ENCODE measurements at places on chromosomes 1 and 21. TPM values are rescaled to one million over a fixed set of nuclear protein-coding genes. Genes with fewer than 3 reads are reported as not detected.

DNA sequence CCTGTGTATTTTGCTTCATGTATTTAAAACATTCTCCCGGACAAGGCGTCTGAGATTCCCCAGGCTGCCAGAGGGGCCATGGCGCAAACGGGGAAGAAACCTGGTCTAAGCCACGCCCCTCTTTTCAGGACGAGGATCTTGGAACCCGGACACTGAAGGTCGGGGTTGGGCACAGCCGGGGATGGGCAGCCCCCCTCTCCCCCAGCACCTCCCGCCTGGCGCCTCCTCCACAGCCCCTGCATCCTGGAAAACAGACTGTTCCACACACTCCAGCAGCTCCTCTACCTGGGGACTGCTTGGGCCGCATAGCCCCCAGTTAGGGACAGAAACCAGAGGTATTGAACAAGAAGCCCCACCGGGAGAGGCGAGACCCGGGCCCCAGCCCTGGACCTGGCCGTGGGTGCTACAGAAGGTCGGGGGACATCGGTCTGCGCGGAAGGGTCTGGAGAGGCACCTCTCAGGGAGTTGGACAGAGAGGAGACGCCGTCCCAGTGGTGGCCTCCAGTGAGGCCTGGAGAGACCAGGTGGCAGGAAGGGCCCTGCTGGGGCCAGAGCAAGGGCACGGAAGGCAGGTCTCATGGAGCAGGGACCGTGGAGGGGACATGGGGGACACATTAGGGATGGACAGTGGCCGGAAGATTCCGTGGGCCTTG, 5.4 kb downstream of the TP73 start:
- no peak for DNase-seq

DNA sequence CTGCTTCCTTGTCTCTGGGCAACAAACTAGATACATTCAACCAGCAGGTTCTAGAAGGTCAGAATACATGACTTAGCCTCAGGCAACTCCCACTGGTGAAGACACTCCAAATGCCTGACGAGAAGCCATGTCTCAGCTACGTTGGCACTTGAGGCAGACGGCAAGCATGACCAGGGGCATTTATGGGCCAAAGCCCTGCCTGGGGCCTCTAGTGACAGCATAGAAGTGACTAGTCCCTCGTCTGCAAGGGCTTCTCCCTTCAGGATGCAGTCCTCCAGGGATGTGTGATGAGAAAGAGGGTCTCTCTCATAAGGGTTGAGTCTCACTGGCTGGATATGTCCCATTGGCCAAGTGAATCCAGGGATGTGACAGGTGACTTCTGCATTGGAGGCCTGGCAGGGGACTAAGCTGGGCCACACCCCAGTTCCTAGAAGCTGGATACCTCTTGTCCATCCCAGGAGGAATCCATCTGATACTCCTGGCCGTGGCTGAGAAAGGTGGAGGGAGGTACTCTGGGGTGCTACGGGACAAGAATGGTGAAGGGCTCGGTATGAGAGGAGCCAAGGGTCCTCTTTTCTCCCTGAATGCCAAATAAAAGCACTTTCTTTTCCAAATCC, 148.6 kb upstream of the HMGB4 start:
- DNase-seq, result no peak

DNA sequence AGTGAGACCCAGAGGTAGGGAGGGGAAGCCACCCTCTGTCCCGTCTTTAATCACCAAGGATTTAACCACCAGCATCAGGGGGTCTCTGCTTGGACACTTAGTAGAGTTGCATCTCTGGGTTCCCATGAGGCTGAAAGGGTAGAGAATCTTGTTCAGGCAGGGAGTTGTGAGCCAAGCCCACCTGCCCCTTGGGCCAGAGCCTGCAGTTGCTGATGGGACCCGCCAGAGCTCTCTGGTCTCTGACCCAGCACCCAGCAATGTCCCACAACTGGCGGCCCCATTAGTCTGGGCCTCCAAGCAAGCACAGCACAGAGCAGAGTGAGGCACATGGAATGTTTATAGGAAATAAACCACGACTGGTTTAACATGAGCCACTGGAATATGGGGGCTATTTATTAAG, 166.3 kb downstream of the TRIM33 start:
- peak; percentile 94 for DNase-seq

- peak; percentile 80 for DNase-seq
These were observed 2.2 kb upstream of the KANK4 start for GRCh38 chr1:62321446-62321845.

- DNase-seq, result no peak
These were observed 325.7 kb downstream of the DUSP10 start for GRCh38 chr1:221416142-221416541.

DNA sequence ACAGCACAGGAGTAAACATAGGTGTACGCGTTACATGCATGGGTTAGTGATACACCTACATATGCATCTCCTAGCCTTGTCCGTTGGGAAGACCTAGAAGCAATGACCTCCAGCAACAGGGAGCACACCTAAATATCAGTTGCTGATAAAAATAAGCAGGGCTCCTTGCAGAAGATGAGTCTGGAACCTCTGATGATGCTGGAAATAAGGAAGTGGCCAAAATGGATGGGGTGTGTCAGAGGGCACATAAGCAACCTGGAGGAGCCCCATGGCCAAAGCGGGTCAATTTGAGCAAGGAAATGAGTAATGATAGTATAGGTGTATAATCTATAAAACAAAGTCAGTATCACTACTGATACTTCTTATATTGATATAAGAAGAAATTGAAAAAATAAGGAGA, 13.7 kb downstream of the ADARB1 start:
- no peak for DNase-seq

DNA sequence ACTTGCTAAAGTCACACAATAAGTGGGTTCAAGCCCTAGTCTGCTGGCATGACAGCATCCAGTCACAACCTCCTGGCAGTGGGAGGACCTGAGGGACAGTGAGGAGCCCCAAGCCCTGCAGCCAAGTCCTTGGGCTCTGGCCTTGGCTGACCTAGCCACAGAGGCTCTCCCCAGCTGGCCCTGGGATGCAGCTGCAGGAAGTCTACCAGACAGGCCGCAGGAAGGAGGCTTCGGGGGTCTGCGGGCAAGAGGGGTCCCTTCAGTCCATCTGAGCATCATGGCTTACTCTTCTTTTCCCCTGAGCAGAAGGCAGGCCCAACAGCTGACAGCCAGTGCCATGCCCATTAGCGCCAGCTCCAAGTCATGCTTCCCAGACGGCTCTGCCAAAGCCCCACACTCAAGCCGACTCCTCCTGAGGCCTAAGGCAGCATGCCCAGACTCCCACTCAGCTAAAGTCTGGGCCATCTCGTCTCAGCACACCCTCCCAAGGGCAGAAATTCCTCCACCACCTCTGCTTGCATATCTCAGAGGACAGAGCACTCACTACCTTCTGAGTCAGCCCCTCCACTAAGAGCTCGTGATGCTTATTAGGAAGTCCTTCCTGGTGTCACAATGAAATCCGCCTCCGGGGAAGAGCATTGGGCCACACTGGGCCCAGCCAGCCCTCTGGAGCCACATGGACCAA, 20.1 kb downstream of the SLC1A7 start:
- DNase-seq, result peak; percentile 43

GRCh38 chr1:179327679-179328078, 34.1 kb downstream of the SOAT1 start:
- DNase-seq, result no peak

GRCh38 chr1:29211086-29212030, 19.4 kb downstream of the MECR start:
- no peak for DNase-seq

DNA sequence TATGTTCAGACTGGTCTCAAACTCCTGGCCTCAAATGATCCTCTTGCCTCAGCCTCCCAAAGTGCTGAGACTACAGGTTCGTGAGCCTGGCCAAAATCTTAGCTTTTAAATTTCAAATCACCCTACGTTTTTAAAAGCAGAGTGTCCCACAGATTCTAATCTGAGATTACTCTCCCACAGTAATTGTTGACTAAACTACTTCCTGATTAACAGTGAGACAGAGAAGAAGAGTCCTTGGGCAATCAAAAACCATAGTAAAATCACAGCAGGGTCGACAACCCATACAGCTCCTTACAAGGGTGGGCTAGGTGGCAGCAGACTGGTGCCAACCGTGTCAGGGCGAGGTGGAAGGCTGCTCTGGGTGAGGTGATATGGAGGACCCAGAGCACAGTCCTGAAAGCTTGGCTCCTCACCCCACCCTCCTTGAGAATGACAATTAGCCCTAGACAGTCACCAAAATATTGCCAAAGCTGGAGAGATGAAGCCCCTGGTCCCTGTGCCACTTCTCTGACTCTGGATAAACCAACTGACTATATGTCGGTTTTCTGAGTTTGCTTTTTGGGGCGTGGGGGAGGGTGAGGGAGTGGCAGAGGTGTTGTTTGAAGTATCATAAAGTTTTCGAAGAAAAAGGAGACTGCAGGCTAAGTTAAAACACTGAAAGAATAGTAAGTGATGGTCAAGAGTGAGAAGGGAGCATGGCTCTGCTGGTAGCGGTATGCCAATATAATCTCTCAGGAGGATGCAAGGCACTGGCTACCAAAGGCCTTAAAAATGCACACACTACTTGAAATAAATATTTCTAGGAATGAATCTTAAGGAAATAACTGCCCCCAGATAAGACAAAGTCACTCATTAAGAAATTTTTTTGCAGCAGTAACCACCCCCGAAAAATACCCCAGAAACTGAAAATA, 86.8 kb downstream of the SLC45A1 start:
- peak; percentile 12 for DNase-seq

DNA sequence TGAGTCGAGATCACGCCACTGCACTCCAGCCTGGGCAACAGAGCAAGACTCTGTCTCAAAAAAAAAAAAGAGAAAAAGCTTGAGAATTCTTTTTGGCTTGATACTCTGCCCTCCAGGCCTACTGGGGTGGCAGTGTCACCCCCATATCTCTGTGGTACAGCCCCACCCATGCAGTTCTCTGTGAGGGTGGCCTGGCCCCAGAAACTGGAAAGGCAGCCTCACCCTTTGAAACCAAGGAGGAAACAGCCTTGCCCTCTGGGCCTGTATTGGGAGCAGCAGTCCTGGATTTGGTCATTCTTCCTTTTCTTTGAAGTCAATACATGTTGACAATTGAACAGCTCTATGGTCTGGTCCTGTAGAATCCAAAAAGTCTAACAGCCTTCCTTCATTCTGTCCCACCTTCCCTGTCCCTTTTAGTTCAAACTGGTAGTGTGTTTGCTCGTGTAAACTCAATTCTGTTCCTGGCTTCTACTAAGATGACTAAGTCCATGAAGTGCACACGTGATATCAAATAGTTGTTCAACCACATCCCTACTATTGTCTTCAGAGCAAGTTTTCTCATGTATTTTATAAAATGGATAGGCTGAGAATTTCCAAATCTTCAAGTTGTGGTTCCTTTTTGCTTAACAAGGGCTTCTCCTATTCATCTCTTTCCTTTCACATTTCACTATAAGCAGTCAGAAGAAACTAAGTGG, 13.2 kb downstream of the ST7L start:
- no peak for DNase-seq

DNA sequence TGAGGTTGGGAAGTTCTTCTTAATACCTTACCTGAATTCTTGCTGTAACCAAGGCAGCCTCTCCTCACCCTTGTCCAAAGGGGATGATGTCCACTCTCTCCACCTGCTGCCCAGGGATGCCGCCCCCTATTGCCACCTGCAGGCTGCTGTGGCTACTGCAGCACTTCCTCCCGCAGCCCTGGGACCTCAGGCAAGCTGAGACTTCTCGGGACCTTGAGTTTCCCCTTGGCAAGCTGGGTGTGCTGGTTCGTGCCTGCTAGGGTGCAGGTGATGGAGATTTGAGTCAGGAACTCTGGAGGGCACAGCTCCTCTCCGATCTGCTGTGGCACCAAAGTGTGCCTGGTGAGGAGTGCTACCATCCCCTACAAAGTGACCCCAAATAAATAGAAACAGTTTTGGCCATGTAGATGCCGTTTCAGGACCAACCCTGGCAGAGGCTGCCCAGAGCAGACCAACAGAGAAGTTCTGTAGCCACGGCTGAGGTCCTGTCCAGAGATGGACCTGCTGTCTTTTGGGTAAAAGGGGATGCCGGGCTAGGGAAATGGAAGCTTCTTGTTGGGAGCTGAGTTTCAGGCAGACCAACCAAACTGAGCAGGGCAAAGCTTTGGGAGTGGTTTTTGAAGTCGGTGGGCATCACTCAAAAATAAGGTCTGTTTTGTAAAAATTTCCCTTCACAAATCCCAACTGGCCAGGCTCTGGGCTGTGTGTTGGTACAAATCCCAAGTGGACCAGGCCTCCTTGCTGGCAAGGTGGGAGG, 31.7 kb downstream of the RUNX3 start:
- peak; percentile 17 for DNase-seq

DNA sequence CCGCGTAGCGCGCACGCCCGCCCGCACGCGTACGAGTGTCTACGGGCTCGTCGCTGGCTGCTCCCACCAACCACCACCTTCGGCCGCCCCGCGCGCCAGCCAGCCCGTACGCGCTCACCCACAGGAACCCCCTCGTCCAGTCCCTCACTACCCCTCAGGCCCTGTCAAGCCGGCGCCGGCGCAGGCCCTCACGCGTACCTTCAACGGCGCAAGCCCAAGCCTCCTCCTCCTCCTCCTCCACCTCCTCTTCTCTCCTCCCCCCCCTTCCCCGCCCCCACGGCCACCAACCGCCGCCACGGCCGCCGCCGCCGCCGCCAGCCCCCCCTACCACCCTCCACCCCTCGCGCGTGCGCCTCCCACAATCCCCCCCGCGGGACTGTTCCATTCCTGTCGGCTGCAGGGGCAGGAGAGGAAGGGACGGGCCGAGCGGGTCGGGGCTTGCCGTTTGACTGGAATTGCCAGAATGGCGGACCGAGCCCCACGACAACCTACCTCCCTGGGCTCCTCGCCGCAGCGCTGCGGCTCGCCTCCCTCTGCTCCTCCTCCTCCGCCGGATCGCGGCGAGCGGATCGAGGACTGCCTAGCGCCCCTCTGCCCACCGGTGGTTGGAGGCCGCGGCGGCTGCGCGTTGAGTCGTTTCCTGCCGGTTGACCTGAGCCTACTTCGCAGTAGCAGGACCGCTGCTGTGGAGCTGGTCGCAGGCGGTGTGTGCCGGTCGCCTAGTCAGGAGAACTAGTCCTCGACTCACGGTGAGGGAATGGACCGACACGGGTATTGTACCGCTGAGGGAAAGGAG, at the start of gene ASH1L:
Gene ASH1L (minus strand): TSS at position 223 of the 796 bp plus-strand sequence. CDS start 41,284 bp downstream, outside the sequence.
- peak; percentile 91 for DNase-seq

DNA sequence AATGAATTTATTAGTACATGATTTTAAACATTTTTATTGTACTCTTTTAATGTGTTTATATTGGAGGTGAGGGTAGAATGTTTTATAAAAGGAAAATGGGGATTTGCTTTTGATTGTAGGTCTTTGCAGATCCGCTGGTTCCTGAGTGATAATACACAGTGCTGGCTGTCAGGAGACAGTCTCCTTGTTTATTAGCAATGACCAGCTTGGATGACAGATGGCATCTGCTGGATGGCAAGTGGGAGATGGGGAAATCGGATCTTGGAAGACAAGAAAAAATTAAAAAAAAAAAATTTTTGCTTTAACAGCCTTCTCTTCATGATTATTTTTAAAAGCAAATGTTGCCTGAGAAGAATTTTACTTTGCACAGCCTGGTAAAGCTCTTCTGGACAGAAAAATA, 4.4 kb upstream of the PHTF1 start:
- no peak for DNase-seq

The WDR64 gene
- total RNA-seq, result not detected

The SERPINC1 gene
- total RNA-seq, result 0.29 TPM

The CASQ1 gene
- total RNA-seq, result 0.14 TPM
